ENCODE measurements at places on chromosomes 16 and 17.

DNA sequence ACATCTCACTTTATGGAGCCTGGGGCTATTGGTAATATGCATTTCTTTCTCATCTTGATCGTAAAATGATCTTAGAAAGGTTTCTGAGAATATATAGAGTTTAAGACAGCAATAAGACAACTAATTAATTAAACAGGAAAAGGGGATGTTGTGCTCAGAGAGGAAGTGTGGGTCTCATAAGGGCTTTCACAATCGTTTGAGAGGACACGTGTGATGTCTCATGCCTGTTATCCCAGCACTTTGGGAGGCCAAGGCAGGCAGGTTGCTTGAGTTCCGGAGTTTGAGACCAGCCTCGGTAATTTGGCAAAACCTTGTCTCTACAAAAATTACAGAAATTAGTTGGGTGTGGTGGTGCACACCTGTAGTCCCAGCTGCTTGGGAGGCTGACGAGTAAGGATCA, 295.6 kb downstream of the WWOX start:
- no peak for DNase-seq

DNA sequence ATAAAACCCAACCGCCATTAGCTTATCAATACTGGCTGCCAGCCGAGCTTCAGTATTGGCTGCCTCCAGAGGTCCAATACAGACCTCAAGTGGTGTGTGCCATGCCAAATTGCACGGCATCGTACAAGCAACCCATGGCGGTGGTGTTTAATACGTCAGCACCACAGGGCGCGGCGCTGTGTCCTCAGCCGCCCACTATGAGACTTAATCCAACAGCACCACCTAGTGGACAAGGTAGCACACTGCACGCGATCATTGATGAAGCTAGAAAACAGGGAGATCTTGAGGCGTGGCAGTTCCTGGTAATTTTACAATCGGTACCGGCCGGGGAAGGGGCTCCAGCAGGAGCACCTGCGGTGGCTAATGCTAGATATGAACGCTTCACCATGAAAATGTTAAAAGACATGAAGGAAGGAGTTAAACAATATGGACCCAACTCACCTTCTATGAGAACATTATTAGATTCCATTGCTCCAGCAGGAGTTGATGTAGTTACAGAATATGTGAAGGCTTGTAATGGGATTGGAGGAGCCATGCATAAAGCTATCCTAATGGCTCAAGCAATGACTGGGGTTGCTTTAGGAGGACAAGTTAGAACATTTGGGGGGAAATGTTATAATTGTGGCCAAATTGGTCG, 15.4 kb downstream of the FLYWCH1 start:
- peak; percentile 81 for DNase-seq

GRCh38 chr17:50055426-50056216, at the start of gene ITGA3:
TSS of gene ITGA3 (plus strand) at chr17:50056110. CDS start at chr17:50056440, 330 bp downstream.
- peak; percentile 75 for DNase-seq

GRCh38 chr16:57522960-57523359, 13.4 kb downstream of the CCDC102A start:
- no peak for DNase-seq

DNA sequence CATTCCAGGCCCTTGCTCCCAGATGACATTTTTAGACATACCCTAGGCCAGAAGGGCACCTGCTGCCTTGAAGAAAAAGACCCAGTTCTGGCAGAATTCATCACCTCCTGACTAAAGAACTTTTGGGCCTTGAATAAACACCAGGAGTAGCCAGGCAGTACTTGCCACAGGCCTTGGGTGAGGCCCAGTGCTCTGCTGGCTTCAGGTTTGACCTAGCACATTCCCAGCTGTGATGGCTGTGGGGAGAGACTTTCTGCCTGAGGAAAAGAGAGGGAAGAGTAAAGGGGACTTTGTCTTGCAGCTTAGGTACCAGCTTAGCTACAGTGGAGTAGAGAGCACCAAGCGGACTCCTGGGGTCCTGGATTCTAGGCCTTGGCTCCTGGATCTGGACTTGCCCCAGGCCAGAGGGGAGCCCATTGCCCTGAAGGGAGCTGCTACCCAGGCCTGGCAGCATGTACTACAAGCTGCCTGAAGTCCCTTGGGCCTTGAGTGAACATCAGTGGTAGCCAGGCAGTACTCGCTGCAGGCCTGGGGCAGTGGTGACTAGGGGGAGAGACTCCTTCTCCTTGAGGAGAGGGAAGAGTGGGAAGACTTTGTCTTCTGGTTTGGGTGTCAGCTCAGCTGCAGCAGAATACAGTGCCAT, 44.3 kb downstream of the ABCA8 start:
- DNase-seq, result no peak

GRCh38 chr17:47205419-47205963, 3.7 kb upstream of the MYL4 start:
- no peak for DNase-seq

GRCh38 chr17:58783380-58783779, 27.7 kb downstream of the PPM1E start:
- DNase-seq, result no peak

GRCh38 chr16:70520612-70521297, 2.6 kb downstream of the COG4 start:
- no peak for DNase-seq

GRCh38 chr17:19513897-19514488, 19.7 kb upstream of the SLC47A1 start:
- peak; percentile 63 for DNase-seq

DNA sequence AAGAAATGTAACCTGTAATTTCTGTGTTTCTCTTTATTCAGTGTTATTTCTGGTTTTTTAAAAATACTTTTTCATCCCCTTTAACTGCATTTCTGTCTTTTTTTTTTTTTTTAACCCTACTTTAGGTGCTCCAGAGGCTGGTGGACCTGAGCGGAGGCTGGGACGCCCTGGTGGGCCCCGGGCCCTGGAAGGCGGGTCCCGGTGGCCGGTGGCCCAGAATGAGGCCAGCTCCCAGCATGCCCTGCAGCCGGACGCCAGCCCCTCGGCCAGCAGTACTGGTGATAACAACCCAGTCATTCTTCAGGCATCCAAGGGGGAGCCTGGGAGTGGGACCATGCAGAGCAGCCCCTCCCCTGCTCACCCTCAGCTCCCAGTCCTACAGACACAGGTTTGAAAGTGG, 1.5 kb downstream of the SRCAP start:
- no peak for DNase-seq

- no peak for DNase-seq
Measured at GRCh38 chr16:70391881-70392481, 45.3 kb downstream of the DDX19A start.

- DNase-seq, result peak; percentile 74
Measured at GRCh38 chr17:44345454-44346026, 438 bp downstream of the GRN start.
